ENCODE measurements at places on chromosomes 2 and 18. TPM values are rescaled to one million over a fixed set of nuclear protein-coding genes. Genes with fewer than 3 reads are reported as not detected.
A peak's percentile ranks its signal among the peaks of the same experiment; 100 is the strongest.

DNA sequence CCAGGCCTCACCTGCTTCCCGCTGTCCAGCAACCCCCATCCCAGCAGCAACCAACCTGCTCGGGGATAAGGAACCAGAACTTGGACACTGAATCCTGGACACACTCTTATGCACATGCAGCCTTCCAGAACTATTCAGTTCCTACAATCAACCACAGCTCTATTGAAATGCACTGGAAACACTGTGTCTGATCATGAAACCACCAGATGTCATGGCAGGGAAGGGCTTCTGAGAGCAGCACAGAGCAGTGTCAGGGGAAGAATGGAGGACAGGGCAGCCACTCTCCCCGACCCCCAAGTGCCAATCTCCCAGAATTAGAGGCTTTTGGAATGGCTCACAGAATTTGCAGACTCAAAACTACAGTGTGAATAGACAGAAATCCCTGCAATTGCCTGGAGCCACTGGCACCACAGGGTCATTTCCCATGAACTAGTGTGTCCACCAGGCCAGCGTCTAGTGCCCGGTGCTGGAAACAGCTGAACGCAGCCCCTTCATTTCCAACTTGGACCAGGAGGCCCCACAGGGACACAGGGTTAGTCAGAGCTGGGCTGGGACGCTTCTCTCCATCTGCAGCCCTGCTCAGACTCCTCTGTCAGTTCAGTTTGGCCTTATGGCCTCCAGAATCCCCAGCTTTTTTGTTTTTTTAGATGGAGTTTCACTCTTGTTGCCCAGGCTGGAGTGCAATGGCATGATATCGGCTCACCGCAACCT, 25.5 kb downstream of the MRPL35 start:
- H3K27ac ChIP-seq, result no peak overlapping the region
- no peaks in the 10 kb centered on the region for H3K4me1 ChIP-seq
- H3K4me3 ChIP-seq, result no peak overlapping the region
- no peaks in the 10 kb centered on the region for H3K36me3 ChIP-seq
- DNase-seq, result no peak

DNA sequence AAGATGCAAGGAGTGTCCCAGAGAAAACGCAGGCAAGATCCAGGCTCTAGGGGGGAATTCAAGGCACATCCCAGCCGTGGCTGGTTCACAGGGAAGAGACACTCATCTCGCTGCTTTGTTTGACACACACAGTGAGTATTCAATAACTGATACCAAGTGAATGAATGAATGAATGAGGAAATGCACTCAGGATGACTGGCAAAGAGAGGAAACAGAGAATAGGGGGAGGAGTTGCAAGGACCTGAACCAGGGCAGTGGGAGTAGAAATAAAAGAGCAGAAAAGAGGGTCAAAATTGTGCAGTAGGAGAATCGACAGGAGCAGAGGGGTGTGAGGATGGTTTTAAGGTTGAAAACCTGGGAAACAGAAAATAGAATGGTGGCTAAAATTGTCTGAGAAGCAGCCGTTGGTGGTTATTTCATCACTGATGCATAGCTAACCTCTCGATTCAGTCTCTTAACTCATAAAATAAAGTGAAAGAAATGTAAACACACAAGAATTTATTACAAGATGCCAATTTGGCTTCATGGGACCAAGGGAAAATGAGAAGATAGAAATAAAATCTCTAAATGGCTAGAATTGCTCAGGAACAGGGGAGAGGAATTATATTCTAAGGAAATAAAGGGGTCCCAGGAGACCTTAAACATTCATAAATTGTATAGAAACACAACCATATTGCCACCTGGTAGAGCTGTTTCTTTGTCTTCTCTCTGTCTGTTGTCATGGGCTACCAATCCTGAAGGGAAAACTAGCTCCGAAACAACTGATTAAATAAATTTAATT, 63.9 kb upstream of the PHLPP1 start:
- DNase-seq, result no peak
- H3K27ac ChIP-seq, result no peak overlapping the region
- H3K4me1 ChIP-seq, result no peaks in the 10 kb centered on the region
- H3K36me3 ChIP-seq, result no peaks in the 10 kb centered on the region
- H3K27me3 ChIP-seq, result no peaks in the 10 kb centered on the region

EVX2 gene
- not detected for total RNA-seq

GRCh38 chr2:105005181-105005951, 32.5 kb upstream of the MRPS9 start:
- peaks cover 17% of the 10 kb centered on the region for H3K4me1 ChIP-seq
- peaks cover 2% of the 10 kb centered on the region for H3K36me3 ChIP-seq
- no peak overlapping the region for H3K4me3 ChIP-seq
- DNase-seq, result no peak
- peak overlapping the region; percentile 79 for H3K27ac ChIP-seq

RBKS gene
- total RNA-seq, result 5.4 TPM

- no peaks in the 10 kb centered on the region for H3K36me3 ChIP-seq
- H3K27me3 ChIP-seq, result no peaks in the 10 kb centered on the region
- DNase-seq, result no peak
- no peak overlapping the region for H3K4me3 ChIP-seq
Measured at GRCh38 chr2:140630557-140630956, 1500.3 kb downstream of the LRP1B start.

DNA sequence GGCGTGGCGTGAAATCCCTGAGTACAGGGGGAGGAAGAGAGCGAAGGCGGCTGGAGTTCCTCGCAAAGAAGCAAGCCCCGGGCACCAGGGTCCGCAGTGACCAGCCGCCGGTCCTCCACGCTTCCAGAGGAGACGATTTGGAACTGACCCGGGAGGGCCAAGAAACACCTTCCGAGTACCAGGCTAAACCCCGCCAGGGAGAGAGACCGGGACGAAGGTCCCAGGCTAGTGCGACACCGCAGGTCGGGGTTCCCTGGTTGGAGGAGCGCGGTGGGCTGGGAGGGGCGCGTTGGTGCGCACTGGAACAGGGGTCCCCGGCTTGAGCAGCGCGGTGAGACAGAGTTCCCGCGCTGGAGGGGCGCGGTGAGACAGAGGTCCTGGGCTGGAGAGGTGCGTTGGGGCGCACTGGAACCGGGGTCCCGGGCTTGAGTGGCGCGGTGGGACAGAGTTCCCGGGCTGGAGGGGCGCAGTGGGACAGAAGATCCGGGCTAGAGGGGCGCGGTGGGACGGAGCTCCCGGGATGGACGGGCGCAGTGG, 901 bp downstream of the WDFY1 start:
- peak overlapping the region; percentile 93 for H3K27ac ChIP-seq
- H3K36me3 ChIP-seq, result peaks cover 9% of the 10 kb centered on the region
- H3K4me3 ChIP-seq, result peak overlapping the region; percentile 95
- H3K27me3 ChIP-seq, result no peaks in the 10 kb centered on the region
- peaks cover 26% of the 10 kb centered on the region for H3K4me1 ChIP-seq

LYPD6 gene
- total RNA-seq, result 30.1 TPM

DNA sequence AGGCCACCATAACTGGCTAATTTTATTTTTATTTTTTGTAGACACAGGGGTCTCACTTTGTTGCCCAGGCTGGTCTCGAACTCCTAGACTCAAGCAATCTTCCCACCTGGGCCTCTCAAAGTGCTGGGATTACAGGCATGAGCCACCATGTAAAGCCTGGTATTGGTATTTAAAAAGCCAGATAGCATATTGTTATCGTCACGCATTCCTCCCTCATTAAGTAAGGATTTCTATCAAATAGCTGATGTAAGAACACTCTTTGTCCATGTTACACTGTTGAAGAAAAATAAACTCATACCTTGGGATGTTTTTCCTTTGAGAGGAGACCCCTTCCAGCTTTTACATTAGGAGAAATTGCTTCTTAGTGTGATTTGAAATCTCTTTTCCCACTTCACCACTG, 39.2 kb upstream of the DARS1 start:
- no peaks in the 10 kb centered on the region for H3K27me3 ChIP-seq
- H3K36me3 ChIP-seq, result no peaks in the 10 kb centered on the region
- peak overlapping the region; percentile 94 for H3K27ac ChIP-seq

Measured in progenitor cell of endocrine pancreas (in vitro differentiated cells).